Kidney epithelial cell (primary cell): ENCODE measurements at places on chromosomes 7 and 10. TPM values are rescaled to one million over a fixed set of nuclear protein-coding genes. Genes with fewer than 3 reads are reported as not detected.

GRCh38 chr7:132544025-132544424 lies 32.2 kb downstream of the PLXNA4 start:
- no peak for DNase-seq

- peak; percentile 28 for DNase-seq
These were observed 12.0 kb upstream of the GSAP start for GRCh38 chr7:77427996-77428603.

The SPRN gene
- total RNA-seq, result 0.55 and 2.1 TPM in 2 replicates

The GDF10 gene
- not detected in 2 replicates for total RNA-seq

The GATA3 gene
- 7.2 and 10.9 TPM in 2 replicates for total RNA-seq

DNA sequence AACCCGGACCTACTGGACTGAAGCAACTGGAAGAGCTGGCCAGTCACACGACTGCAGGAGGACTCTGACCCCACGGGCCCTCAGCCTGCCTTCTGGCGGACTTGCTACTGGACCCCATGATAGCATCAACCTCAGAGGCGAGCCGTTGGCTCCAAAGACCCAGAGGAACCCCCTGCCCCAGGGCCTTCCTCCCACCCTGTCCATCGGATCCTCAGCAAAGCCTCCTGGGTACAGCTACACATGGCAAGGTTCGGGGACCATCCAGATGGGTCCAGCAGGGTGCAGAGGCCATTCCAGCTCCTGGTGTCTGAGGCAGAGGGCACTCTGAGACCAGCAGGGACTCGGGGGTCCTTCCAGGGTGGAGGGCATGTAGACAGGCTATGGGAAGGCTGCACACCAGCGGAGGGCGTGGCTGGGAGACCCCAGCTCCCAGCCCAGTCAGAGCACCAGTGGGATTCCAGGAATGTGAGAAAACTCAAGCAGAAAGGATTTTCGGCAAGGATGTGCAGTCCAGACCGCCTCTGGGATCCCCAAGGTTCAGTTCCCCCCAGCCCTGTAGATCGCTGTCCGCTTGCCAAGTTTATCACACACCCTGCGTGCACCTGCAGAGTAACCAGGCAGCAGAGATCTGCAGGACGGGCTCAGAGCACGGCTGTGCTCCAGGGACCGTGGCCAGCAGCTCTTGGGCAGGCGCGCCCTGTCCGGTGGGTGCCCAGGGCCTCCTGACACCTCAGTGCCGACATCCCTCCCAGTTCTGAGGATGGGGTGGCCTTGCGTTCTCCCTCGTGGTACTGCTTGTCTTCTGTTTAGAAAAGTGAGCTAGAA lies 89.8 kb upstream of the PPP2R2D start:
- DNase-seq, result no peak

DNA sequence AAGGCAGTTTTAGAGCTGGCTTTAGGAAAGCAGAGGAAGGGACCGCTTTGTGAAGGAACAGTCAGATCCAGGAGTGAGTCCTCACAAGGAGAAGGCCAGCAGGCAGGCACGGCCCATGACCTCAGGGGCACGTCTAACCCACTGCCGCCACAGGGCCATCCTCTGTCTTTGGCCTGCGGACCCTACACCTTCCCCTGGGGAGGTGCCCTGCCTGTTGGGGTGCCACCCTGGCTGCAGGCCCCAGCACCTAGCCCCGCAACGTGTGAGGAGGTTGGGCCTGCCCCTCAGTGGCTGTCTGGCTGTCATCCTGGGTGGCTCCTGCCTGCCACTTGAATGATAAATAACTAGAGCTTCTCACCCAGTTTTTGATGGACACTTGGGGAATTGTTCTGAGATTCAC lies 31.0 kb upstream of the TRIM8 start:
- no peak for DNase-seq

The FKBP6 gene
- total RNA-seq, result not detected in 2 replicates

GRCh38 chr7:155819186-155819585 lies 6.9 kb upstream of the SHH start:
- DNase-seq, result no peak
